ENCODE measurements at places on chromosomes 6 and 20. TPM values are rescaled to one million over a fixed set of nuclear protein-coding genes. Genes with fewer than 3 reads are reported as not detected.

DNA sequence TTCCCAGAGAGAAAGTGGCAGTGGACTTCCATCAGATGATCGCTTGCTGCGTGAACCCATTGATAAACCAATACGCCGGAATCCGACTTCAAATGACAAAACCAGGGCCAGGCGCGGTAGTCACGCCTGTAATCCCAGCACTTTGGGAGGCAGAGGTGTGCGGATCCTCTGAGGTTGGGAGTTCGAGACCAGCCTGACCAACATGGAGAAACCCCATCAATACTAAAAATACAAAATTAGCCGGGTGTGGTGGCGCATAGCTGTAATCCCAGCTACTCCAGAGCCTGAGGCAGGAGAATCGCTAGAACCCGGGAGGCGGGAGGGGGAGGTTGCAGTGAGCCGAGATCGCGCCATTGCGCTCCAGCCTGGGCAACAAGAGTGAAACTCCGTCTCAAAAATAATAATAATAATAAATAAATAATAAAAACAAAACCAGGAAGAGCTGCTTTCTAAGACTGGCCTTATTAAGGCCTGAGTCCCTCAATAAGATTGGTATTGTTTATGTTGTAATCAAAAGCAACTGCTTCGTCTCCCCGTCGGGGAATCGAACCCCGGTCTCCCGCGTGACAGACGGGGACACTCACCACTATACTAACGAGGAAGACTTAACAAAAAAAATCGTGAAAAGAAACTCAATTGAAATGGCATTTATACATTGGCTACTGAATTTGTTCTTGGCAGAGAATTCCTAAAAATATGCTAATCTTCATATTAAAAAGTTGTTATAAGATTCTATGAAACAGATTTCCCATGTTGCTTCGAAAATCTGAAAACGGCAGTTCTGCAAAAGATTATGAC is 110.2 kb upstream of the ZNF184 start:
- H3K4me1 ChIP-seq = no peaks in the 10 kb centered on the region
- H3K36me3 ChIP-seq = peaks cover 3% of the 10 kb centered on the region
- no peak overlapping the region for H3K27ac ChIP-seq

- peaks cover 33% of the 10 kb centered on the region for H3K27me3 ChIP-seq
- no peak for DNase-seq
- H3K4me1 ChIP-seq = peaks cover 3% of the 10 kb centered on the region
- H3K27ac ChIP-seq = no peak overlapping the region
- H3K36me3 ChIP-seq = no peaks in the 10 kb centered on the region
- H3K4me3 ChIP-seq = no peak overlapping the region
These were observed 1.1 kb upstream of the SMOC2 start for GRCh38 chr6:168439794-168440450.

DNA sequence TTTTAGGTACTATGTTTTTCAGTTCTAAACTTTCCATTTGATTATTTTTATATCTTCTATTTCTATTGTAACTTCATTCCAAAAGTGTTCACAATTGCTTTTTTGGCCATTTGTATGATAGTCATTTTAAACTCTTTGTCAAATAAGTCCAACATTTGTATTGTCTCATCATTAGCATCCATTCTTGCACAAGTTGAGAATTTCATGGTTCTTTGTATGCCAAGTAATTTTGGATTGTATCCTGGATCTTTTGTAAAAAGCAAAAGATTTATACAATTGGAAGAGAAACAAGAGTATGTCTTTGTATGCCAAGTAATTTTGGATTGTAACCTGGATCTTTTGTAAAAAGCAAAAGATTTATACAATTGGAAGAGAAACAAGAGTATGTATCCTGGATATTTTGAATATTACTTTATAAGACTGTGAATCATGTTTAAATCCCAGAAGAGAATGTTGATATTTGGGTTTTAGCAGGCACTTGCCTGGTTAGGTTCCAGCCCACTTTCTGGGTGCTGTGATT is 36.9 kb upstream of the NT5E start:
- H3K36me3 ChIP-seq = no peaks in the 10 kb centered on the region
- H3K4me3 ChIP-seq = no peak overlapping the region
- H3K27me3 ChIP-seq = no peaks in the 10 kb centered on the region
- DNase-seq = no peak
- peaks cover 6% of the 10 kb centered on the region for H3K4me1 ChIP-seq
- no peak overlapping the region for H3K27ac ChIP-seq

GRCh38 chr6:84979541-84979940 is 215.1 kb upstream of the TBX18 start:
- no peak overlapping the region for H3K4me3 ChIP-seq
- peaks cover 7% of the 10 kb centered on the region for H3K36me3 ChIP-seq
- DNase-seq = no peak
- H3K4me1 ChIP-seq = no peaks in the 10 kb centered on the region
- no peak overlapping the region for H3K27ac ChIP-seq
- H3K27me3 ChIP-seq = peaks cover 2% of the 10 kb centered on the region

The ACSS1 gene
- polyA plus RNA-seq = 48.2 TPM

The SLC26A8 gene
- polyA plus RNA-seq = not detected
